ENCODE measurements at places on chromosomes 6 and 20.

GRCh38 chr6:5294392-5295211, 33.3 kb downstream of the FARS2 start:
- DNase-seq, result peak; percentile 16

GRCh38 chr6:132279592-132280139, 121.6 kb downstream of the MOXD1 start:
- DNase-seq, result peak; percentile 84

- peak; percentile 60 for DNase-seq
Observed at GRCh38 chr6:85594197-85594930, 706 bp upstream of the SNX14 start.

DNA sequence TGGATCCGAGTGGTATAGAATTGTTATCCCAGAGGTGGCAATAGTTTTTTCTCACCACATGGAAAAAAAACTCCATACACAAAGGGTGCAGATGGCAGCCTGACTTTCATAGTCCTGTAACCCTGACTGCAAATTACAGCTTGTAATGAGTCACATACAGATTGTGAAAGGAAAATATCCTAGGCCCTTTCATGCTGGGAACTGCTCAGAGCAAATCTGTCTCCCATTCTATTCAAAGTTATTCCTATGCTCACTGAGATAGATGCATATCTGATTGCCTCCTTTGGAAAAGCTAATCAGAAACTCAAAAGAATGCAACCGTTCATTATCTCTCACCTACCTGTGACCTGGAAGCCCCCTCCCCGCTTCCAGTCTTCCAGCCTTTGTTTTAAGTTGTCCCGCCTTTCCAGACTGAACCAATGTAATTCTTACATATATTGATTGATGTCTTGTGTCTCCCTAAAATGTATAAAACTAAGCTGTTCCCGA, 108.7 kb upstream of the MAP3K4 start:
- DNase-seq, result no peak

Data from muscle of leg (tissue), 16 donors.